Left cardiac atrium (tissue), 4 donors: ENCODE measurements at places on chromosomes 13 and 19.

- no peak for DNase-seq
Observed at GRCh38 chr13:111325146-111325890, 4.9 kb downstream of the TEX29 start.

DNA sequence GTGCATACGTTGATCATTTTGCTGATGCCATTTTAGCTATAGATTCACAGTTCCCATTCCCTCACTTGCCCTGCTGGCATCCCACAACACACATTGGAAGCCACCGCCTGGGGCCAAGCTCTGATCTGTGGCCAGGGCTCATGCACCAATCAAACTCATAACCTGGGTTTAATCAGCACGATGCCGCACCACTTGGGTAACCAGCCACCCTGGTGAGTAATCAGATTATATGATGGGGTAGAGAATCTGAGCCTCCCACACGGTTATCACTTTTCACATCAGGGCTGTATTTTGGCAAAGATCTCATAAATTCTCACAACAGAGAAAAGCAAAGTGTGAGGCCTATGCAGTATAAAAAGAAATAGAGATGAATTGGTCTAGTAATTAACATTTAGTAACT is 66.0 kb upstream of the TNFRSF19 start:
- no peak for DNase-seq

DNA sequence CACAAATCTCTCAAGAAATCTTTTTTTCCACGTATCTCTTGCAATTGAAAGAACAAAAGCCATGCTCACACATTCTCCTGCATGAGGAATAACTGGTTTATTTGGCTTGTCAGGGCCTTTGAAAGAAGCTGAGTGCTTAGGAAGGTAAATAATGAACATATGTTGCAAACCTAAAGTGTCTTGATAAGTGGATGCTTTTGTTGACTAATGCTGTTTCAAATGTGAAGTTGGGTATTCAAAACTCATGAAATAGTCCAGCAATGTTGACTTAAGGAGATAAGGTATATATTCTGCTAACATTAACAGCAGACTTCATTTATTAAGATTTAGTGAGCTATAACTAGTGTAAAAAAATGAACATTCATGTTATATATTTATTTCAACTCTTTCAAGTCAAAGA is 1792.7 kb upstream of the MIR17HG start:
- DNase-seq = no peak

DNA sequence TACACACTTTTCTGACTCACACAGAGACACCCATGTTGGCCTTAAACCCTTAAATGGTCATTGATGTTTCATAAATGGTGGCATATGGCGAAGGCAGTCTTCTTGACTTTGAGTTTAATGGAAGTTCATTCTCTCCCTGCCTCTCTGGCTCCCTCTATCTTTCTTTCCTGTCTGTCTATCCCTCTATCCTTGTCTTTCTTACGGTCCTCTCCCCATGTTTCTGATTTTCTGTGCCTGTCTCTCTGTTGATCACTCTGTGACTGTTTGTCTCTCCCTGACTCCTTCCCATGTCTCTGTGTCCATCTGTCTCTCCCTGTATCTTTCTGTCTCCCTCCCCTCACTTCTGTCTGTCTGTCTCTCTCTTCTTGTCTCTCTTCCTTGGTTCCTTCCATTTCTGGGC is 43.2 kb upstream of the SHKBP1 start:
- DNase-seq = no peak

- DNase-seq = no peak
Observed at GRCh38 chr13:72952529-72953141, 106.2 kb upstream of the KLF5 start.

DNA sequence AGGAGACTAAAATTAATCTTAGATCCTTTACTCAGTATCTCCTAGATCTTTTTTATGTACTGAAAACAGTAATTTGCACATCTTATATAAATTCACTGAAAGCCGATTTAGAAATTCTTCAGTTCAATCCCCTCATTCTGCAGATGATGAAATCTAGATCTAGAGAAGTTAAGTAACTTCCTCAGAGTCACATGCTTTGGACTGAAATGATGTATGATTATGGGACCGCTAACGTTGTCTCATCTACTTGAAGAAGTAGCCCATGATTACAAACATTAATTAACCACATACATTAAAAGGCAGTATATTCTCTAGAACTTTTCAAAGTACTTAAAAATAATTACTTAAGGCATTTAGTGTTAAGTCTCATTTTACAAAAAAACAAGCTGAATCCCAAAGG is 37.8 kb downstream of the ELF1 start:
- DNase-seq = no peak

- DNase-seq = no peak
Observed at GRCh38 chr13:27709779-27710178, 82.5 kb upstream of the GSX1 start.

DNA sequence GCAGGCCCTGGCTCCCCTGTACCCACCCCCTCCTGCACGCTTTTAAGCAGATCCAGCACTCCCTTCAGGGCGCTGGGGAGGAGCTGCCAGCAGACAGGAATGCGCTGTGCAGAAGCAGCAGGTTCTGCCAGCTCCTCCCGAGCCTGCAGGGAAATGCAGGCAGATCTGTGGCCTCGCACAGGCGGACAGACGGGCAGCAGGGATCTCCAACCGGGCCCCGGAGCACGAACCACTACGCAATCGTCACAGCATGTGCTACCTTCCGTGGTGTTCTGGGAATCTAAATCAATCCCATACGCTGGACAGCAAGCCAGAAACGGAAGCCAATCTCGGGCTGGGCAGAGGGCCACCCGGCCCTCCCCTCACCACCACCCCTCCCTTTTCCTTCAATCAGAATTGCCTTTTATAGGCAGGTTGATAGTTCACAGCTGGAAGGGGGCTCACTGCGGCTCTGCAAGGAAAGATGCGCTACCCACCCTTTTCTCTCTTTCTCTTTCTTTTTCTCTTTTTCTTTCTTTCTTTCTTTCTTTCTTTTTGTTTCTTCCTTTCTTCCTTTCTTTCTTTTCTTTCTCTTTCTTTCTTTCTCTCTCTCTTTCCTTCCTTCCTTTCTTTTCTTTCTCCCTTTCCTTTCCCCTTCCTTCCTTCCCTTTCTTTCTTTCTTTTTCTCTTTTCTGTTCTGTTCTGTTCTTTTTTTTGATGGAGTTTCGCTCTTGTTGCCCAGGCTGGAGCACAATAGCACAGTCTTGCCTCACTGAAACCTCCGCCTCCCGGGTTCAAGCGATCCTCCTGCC is 99.9 kb downstream of the GNG7 start:
- DNase-seq = peak; percentile 88
